ENCODE measurements at places on chromosomes 2 and 18. TPM values are rescaled to one million over a fixed set of nuclear protein-coding genes. Genes with fewer than 3 reads are reported as not detected.

SH2D6 gene
- total RNA-seq: 0.97 TPM

AMER3 gene
- not detected for total RNA-seq

MEP1B gene
- not detected for total RNA-seq

SRD5A2 gene
- 1.2 TPM for total RNA-seq

MEMO1 gene
- 35.7 TPM for total RNA-seq

SMAD2 gene
- 161 TPM for total RNA-seq

Measured in lower lobe of right lung (tissue), 2 donors.